ENCODE measurements at places on chromosomes 7 and 10.

- peak; percentile 11 for DNase-seq
Measured at GRCh38 chr10:31320550-31321211, 1.7 kb downstream of the ZEB1 start.

DNA sequence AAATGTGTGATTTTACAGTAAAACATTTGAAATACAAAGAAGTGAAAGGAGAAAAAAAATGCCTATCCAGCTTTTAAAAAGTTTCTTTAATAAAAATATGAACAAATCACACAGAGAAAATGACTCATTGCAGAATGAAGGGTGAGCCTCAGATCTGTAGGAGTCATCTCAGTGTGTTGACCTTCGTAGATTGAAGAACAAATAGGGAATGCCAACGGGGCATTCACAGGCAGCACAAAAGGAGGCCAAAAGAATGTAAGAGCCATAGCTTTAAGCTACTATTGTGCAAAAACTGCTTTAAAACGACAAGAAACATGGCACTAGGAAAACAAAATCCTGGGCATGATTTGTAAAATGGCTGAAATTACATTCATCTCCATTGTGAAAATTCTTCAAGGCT is 782.7 kb upstream of the CELF2 start:
- DNase-seq: no peak

GRCh38 chr10:87054373-87055295 is 34.5 kb downstream of the FAM25A start:
- no peak for DNase-seq

DNA sequence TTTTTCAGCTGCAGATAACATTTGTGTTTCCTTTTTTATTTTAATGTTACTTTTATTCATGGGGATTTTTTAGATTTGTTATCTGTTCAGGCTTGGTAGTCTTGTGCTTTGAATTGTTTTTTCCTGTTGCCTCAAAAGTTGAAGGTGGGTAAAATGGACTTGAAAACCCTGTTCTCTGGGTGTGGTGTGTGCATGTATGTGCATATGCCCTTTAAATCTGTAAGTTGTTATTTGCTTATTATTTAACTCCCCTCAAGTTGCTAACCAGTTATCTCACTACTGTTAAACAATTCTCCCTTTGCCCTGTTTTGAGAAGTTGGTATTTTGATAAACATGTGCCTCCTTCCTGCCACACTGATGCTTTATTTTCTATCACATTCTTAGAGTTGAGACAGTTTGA is 30.6 kb downstream of the TSPAN14 start:
- peak; percentile 42 for DNase-seq

DNA sequence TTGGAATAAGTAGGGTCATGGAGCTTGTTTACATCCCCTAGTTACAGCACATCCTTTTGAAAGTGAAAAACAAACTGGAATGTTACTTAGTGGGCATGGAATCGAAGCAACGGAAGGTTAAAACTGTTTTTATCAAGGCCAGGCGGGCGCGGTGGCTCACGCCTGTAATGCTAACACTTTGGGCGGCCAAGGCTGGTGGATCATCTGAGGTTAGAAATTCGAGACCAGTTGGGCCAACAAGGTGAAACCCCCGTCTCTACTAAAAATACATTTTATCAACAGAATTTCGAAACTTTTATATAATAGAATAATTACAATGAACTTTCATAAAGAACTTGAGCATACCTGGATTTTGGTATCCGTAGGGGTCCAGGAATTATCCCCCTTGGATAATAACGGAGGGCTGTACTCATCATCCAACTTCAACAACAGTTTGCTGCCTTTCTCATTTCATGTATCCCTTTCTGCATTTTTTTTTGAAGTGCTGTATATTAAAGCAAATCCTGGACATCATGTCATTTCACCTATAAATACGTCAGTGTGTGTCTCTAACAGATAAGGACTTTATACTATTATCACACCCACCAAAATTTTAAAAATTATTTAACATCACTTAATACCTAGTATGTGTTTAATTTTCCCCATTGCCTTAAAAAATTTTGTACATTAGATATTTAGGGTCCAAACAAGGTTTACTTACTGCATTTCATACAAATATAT is 1.3 kb upstream of the TMED4 start:
- no peak for DNase-seq

DNA sequence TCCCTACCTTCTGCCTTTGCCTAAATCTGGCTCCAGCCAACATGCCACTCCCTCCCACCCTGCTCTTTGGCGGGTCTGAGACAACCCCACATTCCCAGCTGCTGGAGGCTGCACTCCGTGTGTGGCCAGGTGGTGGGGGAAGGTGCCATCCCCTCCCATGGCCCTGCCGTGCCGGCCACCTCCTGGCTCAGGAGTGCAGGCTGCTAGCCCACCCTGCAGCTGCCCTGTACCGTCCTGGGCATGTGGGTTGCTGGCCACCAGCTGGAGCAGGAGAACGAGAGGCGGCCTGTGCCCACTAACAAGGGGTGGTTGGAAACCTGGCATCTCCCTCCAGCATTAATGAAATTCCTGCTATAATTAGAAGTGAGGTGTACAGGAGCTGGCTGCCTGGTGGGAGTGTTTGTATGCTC is 97.6 kb downstream of the ZMIZ1 start:
- DNase-seq: no peak

GRCh38 chr7:76278540-76278939 is 23.9 kb upstream of the HSPB1 start:
- DNase-seq: no peak

DNA sequence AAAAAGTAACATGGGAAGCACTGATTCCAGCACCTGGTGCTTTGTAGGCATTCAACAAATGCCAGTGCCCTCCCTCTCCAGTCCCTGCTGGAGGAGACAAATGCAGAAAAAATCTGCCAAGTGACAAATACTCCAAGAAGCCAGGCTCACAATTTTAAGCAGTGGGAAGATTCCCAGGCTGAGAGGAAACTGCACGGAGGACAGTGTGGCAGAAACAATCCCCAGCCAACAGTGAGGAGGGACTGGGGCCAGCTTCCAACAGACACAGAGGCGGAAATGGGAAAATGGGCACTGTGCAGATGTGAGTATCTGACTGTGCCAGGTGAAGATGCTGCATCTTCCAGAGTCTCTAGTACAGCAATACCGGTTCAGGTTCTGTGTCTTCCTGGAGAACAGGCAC is 106.3 kb downstream of the SLIT1 start:
- DNase-seq: no peak

DNA sequence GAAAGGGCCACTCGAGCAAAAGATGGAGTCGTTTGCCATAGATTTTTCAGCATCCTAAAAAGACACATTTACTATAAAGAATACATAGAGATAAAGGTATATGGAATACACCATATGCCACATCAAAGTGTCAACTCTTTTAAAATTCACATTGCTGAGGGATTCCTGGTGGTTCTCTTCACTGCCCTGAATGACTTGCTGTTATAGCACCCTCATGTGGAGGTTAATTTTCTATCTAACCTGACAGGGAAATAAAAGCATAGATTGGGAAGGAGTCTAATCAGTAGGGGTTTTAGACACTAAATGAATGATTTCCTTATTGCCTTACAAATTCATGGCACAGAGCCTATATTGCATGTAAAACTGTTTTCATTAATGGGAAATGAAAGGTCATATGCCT is 25.9 kb downstream of the DNAH11 start:
- no peak for DNase-seq

GRCh38 chr7:156614434-156615264 is 25.9 kb upstream of the RNF32 start:
- DNase-seq: no peak

GRCh38 chr7:151051108-151051507 is 2.8 kb downstream of the ASIC3 start:
- DNase-seq: peak; percentile 59

- DNase-seq: no peak
Measured at GRCh38 chr7:122689346-122690109, 9.4 kb downstream of the RNF133 start.

DNA sequence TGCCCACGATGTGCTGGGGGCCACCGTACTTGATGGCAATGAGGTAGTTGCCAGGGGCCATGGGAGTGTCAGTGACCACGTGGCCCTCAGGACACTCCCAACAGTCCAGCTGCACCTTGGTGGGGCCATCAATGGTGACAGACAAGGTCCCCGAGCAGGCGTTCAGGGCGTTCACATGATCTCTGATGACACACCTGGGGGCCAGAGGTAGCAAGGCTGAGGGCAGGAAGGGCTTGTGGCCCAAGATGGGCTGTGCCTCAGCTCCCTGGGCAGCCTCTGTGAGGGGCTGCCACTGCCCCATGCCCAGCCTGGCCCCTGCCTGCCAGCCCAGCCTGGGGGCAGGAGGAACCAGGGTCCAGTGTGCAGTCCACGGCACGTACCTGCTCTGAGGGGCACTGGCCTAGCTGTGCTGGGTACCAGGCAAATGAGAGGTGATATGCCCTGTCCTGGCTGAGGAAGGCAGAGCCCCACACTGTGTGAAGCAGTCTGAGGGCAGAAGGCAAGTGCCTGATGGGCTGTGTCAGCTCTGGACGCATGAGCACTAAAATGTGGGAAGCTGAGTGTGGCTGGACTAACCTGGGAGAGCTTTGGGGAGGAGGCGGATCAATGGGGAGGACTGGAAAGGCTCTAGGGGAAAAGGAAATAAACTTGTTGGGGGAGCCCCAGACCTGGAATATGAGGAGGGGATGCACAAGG is 3.5 kb upstream of the KCP start:
- DNase-seq: no peak

DNA sequence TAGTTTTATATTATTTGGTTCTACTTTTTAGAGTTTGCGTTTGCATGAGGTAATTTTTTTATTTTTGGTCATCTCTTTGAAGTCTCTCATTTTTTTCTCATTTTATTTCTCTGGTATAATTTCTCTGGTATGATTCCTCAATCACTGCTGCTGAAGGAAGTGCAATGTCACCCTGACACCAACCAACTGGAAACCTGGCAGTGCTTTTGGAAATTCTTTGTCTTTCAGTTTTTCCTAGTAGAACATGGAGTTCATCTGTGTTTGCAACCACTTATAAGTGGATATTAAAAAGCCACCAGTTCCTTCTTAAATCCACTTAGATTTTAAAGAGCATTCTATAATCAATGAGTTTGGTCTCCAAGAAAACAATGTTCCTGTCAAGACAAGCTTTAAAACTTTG is 291.8 kb downstream of the PRKG1 start:
- no peak for DNase-seq

DNA sequence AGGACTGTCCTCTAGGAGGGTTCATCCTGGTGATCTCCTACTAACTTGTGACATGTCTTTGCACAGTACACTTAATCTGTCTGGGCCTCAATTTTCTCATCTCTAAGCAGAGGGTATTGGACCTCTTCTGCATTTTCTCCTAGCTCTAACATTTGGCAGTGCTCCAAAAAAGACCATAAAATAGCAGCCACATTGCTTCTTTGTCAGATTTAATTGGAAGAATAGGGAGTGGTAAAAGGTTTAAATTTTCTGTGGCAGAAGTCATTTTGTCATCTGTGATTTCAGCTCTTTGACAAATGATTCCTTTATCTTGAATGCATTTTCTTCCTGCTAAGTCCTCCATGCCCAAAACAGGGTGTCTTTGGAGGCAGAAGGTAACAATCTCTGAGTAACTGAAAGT is 289.9 kb upstream of the LRGUK start:
- no peak for DNase-seq

DNA sequence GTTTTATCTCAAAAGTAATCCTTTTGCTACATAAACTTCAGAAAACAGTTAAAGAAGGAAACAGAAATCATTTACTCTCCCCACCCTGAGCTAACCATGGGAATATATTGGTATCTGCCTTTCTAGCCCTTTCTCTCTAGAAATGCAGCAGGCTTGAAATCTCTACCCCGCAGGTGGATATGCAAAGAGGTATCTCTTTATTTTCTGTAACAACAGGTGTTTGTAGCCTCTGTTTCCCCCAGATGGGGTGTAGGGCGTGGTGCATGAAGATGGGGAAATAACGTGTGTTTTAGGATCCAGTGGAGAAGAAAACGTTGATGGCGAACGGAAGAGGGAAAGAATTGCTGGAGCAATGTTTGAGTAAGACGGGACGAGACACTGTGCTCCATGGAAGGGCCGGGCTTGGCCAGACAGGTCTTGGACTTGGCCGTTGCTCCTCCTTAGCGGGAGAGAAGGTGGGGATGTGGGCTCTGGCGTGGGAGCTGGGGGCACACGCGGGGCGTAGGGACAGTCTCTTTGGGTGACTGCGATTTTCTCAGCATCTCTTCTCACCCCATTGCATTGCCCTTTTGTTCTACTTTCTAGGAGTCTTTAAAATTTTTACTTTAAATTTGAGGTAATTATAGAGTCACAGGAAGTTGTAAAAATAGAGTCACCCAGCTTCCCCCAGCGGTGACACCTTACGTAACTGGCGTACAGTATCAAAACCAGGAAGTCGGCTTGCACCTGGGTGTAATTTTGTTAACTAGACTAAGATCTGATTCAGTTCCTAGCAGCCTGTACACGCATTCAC is 82.9 kb downstream of the ELFN1 start:
- no peak for DNase-seq

GRCh38 chr7:2116448-2116810 is 116.3 kb downstream of the MAD1L1 start:
- DNase-seq: no peak

GRCh38 chr10:26781797-26782196 is 79.0 kb downstream of the ABI1 start:
- DNase-seq: no peak

DNA sequence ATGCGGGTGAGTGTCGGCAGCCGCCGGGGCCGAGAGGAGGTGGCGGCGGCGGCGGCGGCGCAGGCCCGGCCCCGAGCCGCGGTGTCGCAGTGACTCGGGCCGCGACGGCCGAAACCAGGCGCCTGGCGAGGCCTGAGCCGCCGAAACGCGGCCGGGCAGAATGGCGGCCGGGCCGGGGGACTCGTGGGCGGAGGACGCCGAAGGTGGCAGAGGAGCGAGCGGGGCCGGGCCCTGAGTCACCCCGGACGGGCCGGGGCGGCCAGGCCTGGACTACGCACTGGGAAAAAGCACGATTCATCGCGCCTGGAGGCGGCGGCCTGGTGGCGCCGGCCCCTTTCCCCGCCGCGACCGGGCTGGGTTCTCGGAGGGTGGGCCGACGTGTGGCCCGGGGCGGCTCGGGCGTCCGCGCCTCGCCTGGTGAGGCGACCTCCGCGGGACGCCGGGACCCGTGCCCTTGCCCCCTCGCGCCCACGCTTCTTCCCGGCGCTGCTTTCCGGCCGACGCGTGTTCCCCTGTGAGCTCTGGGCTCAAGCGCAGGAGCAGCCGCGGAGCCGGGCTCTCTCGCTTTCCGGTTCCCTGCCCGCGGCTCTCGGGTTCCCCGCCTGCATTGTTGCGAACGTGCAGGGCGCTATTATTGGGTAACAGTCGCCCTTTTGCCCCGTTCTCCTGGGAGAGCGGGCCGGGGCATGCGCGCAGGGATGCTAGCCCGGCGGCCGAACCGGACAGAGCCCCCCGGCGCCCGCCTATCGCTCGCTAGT is 500 bp downstream of the CUL1 start:
- DNase-seq: peak; percentile 49

GRCh38 chr7:151630851-151631569 is 111.3 kb upstream of the RHEB start:
- DNase-seq: no peak
